ENCODE measurements at places on chromosomes 3 and 15. TPM values are rescaled to one million over a fixed set of nuclear protein-coding genes. Genes with fewer than 3 reads are reported as not detected.
A peak's percentile ranks its signal among the peaks of the same experiment; 100 is the strongest.

- DNase-seq: peak; percentile 20
Measured at GRCh38 chr3:195087328-195087727, 183.6 kb downstream of the XXYLT1 start.

BNC1 gene
- not detected for total RNA-seq

GRCh38 chr3:4693620-4694019, 200.5 kb downstream of the ITPR1 start:
- no peak for DNase-seq

GRCh38 chr3:54356261-54357045, 234.1 kb downstream of the CACNA2D3 start:
- no peak for DNase-seq

DNA sequence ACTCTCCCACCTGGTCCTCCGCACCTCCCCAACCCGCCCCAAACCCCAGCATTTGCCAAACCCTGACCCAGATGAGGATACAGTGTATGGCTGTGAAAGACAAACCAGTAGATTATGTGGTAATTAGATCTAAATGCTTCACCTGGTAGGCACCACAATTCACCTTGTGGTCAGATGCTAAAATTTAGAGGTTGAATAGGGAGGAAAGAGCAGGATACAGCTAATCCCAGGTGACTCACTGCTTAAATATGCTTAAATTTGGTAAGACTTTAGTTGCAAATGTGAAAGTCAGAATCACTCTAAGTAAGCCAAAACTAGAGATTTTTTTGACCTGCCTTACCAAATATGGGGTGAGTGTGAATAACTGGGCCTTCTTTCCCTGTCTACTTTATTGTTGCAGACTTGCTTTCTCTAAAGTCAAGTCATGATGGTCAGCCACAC, 105.5 kb downstream of the MME start:
- no peak for DNase-seq

GRCh38 chr3:2523281-2523836, 424.7 kb downstream of the CNTN4 start:
- no peak for DNase-seq

TRMT10C gene
- total RNA-seq: 85.9 TPM

CCR3 gene
- total RNA-seq: not detected

- DNase-seq: peak; percentile 14
Measured at GRCh38 chr3:197189623-197190022, 108.8 kb downstream of the DLG1 start.

- DNase-seq: no peak
Measured at GRCh38 chr3:189014526-189014925, 157.2 kb upstream of the TPRG1 start.

- DNase-seq: no peak
Measured at GRCh38 chr3:12076666-12077065, 72.5 kb downstream of the SYN2 start.

DNA sequence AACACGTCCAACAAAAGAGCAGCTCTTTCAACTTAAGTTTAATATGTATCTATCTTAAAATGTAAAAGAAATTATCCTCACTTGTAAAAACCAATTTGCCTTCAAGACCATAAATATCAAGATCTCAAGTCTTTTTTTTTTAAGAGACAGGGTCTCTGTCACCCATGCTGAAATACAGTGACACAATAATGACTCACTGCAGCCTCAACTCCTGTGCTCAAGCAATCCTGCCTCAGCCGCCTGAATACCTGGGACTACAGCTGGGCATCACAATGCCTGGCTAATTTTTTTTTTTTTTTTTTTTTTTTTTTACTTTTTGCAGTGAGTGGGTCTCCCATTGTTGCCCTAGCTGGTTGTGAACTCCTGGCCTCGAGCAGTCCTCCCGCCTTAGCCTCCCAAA, 26.0 kb downstream of the ACAP2 start:
- no peak for DNase-seq

GRCh38 chr3:98793971-98794370, 30.8 kb downstream of the ST3GAL6 start:
- DNase-seq: no peak

GRCh38 chr15:77568973-77569728, 63.6 kb downstream of the LINGO1 start:
- no peak for DNase-seq

- no peak for DNase-seq
Measured at GRCh38 chr3:122058294-122058693, 3.1 kb downstream of the CD86 start.

GRCh38 chr3:76873532-76874242, 166.2 kb upstream of the ROBO2 start:
- DNase-seq: no peak

DNA sequence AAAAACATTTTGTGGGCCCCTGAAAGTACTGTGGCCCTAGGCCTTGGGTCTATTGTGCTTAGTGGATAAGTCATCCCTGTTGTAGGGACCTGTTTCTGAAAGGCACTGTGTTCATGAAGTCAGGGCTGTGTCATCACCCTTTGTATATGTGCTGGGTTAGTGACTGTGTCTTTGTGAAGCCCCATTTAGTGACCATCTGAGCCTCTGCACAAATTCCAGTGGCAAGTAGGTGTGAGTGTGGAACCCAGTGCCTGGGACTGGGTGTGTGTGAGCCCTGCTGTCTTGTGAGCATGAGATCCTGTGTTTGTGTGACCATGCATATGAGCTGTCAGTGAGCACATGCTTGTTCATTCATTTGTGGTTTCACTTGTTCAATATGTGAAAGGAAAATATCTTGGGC, 1.2 kb upstream of the HYAL1 start:
- DNase-seq: peak; percentile 1

TNFAIP8L3 gene
- not detected for total RNA-seq

DNAH12 gene
- total RNA-seq: 0.02 TPM

CAND2 gene
- 2.4 TPM for total RNA-seq
